Activated CD4-positive, alpha-beta T cell treated with anti-CD3 and anti-CD28 coated beads, Interleukin-10, Interleukin-2, amounts not matched to agents 100 ng/mL and 50 ng/mL, durations not matched to agents 16 hours and 8 hours (primary cell): ENCODE measurements at places on chromosomes 6 and 20.

GRCh38 chr6:58290177-58290576 lies 972.7 kb downstream of the PRIM2 start:
- DNase-seq: no peak

DNA sequence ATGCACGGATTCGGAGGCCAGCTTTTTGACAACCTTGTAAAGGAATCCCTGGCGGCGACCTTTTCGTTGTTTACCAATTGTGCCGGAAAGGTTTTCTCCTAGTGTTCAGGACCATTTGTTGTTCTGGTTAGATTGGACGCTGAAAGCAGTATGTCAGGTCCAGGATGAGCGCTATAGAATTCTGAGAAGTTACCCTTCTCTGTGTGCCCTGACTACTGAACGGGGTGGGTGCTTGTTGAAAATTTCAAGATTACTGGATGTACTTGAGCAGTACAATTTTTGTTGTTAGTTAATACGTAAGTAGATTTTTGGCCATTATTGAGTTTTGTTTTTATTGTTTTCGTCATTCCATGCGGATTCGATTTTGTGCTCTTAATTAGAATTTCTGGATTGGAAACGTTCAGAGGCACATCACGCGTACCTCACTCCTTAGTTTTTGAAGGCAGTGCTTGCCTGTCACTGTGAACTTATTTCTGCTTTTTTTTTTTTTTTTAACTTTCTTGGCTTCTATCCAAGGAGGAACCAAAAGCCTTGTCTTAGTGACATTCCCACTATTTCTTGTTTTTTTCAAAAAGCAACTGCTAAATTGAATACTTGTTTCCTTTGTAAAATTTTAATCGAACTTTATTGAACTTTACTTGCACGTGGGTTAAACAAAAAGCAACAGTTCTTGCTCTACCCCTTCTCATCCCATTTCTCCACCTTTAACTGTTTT lies 898 bp downstream of the XRN2 start:
- DNase-seq: no peak

DNA sequence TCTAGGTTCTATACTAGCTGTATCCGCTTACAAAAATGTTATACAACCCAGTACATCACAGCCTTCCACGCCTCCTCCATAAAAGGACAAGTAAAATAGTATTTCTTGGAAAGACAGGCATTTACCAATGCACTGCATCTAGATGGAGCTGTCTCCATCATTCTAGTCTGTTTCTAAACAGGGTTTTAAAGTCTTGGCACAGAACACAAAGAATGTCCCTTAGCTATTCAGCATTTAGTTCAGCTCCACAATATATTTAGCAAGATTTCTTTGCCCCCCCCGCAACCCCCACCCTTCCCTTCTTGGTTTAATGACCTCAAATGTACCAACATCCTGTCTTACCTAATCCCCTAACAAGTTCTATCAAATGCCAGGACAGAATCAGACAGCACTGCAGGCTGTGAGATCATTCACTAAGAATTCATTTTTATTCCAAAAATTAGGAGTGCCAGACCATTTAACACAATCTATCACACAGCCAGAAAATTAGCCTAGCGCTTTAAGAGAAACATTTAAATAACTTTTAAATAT lies 198.6 kb downstream of the BACH2 start:
- no peak for DNase-seq

- peak; percentile 62 for DNase-seq
Measured at GRCh38 chr6:40308533-40309306, 278.4 kb downstream of the LRFN2 start.

GRCh38 chr6:57224769-57225515 lies 2.8 kb upstream of the RAB23 start:
- DNase-seq: no peak

DNA sequence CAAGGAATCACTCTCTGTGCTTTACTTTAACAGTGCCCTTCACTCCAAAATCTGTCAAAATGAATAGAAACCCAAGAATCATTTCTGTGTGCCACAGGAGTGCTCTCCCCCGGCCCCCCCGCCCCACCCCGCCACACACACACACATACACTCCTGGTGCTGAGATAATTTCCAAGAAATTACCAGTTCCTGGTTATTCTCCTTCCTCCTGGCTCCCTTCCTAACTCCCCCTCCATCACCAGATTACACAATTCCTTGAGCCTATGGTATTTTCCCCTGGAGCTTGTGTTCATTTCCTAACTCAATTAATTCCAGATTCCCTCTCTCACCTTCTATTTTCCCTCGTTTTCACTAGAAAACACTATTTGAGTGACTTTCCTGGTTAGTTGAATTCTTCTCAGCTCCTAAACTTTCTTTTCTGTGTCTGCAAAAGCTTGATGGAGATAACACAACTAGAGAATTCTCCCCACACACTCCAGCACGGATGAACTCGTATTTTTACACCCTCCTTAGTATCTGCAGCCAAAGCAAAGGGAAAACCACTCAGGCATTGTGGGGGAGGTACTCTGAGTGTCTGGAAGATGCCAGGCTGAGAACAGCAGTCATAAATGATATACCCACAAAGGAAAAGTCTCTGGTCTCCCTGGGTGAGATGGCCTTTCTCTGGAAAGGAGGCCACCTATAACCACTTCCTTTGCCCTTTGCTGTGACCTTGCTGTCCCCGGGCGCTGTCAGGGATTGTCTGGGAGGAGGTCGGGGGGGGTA lies 1.9 kb upstream of the SLC24A3 start:
- no peak for DNase-seq

DNA sequence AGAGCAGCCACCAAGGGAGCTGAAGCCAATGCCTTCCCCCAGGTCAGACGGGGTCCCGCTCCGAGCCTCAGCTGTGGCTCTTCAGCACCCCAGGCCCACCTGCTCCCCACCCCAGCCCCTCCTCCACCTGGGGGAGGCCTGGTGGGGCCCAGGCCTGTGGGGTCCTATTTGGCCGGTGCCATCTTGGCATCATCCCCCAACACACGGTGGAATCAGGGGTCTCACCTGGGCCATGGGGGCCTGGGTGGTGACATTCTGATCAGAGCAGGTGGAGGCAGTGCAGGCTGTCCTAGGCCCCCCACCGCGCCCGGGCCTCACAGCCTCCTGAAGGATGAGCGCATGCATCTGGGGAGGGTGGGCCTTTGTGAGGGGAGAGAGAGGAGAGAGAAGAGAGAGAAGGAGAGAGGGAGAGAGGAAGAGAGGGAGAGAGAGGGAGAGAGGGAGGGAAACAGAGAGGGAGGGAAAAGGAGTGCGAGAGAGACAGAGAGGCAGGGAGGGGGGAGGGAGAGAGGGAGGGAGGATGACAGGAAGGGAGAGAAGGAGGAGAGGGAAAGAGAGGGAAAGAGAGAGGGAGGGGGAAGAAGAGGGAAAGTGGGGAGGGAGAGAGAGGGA lies 23.9 kb upstream of the RBBP8NL start:
- DNase-seq: no peak

DNA sequence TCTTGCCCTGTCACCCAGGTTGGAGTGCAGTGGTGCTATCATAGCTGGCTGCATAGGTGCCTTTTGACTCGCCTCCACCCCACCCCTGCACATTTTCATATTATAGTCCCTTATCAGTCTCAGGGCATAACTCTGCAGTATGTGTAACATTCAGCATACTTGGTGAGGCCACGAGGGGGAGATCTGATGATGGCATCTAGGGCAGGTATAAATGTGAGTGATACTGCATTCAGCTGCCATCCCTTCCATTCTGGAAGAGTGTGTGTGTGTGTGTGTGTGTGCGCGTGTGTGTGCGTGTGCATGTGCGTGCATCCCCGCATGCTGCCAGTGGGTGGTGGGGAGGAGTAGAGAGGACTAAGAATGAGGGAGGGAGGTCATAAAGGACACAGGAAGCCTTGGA lies 81.4 kb downstream of the JARID2 start:
- DNase-seq: peak; percentile 64

DNA sequence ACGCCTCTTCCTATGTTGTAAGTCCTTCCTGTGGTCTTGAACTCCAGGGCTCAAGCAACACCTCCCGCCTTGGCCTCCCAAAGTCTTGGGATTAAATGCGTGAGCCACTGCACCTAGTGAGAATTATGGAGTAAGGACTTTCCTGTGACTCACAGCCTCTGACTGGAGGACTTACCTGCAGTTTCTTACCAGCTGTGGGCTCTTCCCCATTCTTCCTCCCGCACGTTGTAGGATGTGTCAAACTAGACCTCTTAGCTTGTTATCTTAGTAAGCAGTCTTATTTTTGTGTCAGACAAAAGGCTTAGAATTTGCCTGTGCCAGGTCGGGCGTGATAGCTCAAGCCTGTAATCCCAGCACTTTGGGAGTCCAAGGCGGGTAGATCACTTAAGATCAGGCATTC lies 30.9 kb downstream of the BAK1 start:
- DNase-seq: no peak

GRCh38 chr6:119590066-119590465 lies 240.5 kb upstream of the MAN1A1 start:
- no peak for DNase-seq

DNA sequence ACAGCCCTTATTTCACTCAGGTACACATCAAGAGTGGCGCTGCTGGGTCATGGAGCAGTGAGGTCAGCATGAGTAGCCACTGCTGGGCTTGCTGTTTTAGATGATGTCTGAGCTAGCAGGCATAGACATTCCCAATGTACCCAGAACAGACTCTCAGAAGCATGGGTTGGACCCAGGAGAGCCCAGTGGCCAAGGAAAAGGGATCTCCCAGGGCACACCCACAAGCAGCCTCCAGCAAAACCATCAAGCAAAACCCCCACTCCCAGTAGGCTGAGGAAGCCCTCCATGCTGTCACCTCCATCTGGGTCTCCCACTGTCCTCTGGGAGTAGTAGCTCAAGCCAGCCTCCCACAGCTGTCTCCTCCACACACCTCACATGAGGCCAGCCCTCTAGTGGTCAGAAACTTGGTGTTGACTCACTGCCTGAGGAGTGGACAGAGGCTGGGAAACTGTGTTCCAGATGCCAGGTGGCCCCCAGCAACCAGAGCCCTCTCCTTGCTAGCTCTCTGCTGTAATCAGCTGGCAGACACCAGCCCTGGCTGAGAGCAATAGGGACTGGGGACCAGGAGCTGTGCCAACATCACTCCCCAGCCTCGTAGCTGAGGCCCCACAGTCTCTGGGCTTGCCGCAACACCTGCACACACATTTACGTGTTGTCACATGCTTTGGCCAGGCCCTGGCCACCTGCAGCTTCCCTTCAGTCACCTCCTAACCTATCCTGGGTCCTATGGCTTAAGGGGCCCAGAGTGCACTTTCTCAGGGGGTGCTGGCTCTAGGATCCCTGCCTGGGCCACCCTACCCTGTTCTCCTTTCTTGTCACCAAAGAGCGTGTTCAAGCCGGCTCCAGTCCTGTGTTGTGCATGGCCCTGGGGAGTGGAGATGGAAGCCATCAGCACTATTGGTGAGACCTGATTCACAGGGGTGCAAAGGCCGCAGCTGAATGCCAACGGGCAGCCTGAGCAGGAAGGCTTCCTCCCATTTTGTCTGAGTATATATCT lies 1.9 kb upstream of the AP5S1 start:
- DNase-seq: peak; percentile 55

GRCh38 chr20:33918662-33919061 lies 75.0 kb upstream of the RALY start:
- DNase-seq: no peak

DNA sequence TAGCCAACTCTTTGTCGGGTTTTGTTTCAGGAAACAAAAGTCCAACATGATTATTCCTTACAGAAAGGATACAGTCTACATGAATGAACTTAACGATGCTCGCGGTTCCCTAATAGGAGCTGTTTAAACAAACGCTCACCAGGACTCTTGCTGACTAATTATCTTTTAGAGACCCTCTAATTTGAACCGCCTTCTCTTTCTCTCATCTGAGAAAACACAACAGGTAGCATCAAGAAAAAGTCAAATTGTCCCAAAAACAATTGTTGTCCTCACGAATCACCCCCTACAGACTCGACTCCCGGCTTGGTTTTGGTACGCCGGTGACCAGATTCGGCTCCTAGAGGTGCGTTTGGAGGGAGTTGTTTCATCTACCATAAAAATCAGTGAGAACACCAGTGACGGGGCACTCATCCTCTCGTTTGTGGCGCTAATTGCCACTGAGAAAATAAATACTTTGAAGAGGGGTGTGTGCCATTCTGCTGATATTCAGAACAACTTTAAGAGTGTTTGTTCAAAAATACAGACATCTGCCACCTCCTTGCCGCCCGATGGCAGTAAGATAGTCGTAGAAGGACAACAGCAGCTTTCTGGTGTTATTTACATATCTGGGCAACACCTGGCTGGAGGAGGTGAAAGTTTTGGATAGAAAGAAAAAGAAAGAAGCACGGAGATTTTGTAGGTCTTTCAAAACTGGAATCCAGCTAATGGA lies 1.1 kb upstream of the SIM1 start:
- DNase-seq: no peak

DNA sequence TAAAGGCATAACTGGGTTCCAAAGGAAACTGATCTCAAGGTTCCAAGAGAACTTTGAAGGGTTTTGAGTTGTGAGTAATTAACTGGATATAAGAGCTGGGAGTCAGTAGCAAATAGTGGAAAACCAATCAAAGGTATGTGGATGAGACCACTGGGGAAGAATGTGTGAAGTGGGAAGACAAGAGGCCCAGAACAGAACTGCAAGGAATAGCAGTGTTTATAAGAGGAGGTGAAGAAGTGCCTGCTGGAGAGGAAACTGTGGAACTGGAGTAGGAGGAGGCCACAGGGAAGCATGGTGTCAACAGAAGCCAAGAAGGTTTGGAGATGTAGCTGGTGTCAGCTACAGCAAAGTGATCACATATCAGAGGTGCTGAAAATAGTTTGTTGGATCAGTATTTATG lies 18.7 kb upstream of the HDAC2 start:
- DNase-seq: no peak

GRCh38 chr6:75397656-75398465 lies 95.7 kb downstream of the FILIP1 start:
- no peak for DNase-seq

- DNase-seq: no peak
Measured at GRCh38 chr6:41722969-41723529, 12.4 kb downstream of the TFEB start.

DNA sequence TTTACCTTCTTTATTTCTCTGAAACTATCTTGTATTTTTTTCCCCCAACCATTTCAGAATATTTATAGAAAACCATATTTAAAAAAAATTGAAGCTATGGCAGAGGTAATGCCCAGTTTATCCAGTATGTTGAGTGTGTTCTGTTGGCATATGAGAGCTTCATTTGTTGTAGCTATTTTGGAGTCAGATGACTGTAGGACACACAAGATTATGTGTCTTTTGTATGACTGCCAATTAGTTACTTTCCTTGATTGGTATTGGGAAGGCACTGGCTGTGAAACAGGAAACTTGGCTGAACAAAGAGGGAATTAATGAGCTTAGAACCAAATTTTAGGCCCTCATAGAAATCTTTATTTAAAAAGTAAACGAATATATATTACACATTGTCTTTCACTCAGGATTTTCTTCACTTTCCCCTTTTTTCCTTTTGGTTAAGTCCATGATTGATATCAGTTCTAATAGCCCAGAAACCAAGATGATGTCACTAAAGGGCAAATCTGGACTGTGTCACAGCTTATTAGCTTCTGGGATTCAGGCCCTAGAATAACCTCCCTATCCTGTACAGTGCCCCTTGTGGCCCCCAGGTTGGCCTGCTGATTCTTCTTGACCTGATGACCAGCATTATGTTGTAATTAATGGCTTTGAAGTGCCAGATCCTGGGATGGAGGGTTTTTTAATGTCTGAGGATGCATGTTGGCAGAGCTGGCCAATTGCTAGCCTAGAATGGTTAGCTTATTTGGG lies 10.1 kb downstream of the CDC5L start:
- DNase-seq: no peak

GRCh38 chr6:161917645-161918044 lies 643.8 kb upstream of the AGPAT4 start:
- peak; percentile 1 for DNase-seq
